HS-27A (cell line): ENCODE measurements at places on chromosomes 1 and 21.

DNA sequence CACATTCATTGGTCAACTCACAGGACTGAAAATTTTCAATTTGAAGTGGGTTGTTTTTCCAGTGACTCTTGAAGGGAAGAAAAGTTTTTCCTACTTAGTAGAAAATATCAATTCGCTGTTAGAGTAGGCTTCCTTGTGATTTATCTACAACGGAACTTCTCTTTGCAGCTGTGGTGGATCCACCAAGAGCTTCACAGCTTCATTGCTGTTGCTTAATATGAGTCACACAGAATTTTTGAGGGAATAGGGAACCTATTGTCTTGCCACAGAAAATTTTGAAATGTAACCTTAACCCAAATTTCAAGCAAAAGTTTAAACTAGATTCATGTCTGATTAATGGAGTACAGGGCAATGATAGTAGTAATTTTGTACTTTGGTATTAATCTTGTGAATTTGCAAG lies 58.4 kb upstream of the IFI44L start:
- no peak for DNase-seq

GRCh38 chr21:16928439-16928838 lies 584.4 kb upstream of the CXADR start:
- DNase-seq, result no peak

- DNase-seq, result peak; percentile 73
Measured at GRCh38 chr1:12549460-12550349, 68.3 kb downstream of the DHRS3 start.

DNA sequence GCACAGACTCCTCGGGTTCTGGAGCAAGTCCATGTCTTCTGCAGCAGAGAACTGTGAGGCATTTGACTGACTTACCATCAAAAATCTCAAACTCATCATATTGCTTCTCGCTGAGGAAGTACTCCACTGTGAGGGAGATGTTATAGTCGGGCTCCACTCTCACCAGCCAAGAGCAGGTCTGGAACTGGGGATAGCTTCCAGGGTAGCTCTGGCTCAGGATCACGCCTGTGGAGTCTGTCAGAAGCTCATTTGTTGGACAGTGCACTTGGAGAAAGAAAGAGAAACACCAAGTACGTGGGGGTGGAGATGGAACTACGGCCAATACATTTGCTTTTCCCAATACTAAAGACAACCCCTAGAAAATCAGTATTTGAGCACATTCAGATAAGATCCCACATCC lies 111.1 kb downstream of the ZSCAN20 start:
- DNase-seq, result no peak

GRCh38 chr21:33914188-33914587 lies 1.4 kb downstream of the ATP5PO start:
- no peak for DNase-seq

DNA sequence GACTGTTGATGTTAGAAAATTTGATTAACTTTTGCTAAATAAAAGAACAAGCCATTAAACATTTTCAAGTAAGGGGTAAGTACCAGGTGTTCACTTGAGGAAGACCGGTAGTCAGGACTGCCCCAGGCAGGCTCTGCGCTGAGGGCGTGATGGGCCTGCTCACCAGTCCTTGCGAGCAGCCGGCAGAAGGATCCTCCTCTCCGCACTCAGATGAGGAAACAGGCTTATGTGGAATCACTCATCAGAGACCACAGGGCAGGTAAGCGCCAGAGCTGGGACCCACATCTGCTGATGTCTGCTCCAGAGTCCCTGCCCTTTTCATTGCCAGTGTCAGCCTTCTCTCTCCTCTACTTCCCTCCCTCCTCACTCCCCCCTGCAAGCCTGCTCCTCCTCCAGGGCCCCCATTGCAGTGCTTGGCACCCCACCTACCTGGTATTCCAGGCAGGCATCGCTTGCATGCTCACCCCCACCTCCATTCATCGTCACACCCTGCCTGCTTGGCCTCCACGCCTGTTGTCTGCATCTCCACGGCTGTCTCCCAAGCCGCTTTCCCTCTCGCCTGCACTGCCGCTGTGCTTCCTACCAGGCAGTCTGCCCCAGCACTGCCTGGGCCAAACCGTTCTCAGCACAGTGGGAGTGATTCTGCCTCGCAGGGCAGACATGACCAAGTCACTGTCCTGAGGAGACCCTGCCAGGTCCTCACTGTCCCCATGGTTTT lies 24.7 kb upstream of the KDM4A start:
- no peak for DNase-seq

- no peak for DNase-seq
Measured at GRCh38 chr1:18974005-18974404, 17.5 kb upstream of the IFFO2 start.

DNA sequence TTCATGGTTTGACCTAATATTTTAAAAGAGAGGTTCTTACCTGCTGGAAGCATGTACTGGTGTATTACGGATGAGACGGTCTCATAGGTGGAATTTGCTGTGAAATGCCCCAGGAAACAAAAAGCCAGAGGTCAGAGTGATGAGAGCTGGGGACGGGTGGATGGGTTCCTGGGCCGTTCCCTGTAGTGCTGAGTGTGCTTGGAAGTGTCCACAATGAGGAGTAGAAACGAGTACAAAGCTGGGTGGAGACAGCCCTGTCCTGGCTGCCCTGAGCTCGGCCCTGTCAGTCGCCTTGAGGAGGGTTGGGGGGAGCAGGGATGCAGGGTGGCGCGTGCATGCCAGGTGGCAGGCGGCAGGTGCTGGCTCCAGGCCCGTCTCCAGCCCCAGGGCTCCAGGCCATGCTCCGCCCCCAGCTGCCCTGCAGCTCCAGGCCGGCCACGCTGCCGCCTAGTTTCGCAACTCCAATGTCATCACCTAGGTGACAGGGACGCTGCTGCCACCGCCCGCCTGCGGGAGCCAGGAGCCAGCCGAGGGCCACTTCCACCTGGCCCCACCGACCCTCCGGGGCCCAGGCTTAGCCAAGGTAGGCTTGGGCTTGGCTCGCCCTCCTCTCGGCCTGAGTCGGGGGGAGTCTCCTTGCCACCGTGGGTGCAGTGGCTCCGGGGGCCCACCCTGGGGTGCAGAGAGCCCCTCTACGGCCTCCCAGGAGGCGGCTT lies 16.4 kb downstream of the TP73 start:
- DNase-seq, result no peak

DNA sequence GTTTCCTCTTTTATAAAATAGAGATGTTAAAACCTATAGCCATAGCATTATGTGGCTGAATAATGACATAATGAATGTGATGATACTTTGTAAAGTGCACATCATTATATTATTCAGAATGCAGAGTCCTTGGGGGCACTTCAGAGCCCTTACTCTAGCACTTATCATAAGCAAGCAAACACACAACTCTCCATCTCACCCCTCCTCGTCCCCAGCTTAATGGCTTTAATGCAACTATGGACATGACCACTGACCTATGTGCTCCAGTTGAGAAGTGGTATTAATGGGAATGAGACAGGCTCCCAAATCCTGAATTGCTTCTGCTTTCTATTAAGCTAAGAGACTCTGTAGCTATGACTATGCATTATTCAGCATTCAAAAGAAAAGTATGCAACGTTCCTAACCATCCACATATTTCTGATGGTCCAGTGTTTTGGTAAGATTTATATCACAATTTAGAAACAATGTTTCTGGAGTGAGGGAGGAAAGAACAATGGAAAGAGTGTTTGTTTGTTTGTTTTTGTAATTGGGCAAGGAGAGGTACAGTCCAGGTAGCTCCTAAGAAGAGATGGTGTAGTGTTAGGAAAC lies 194.0 kb upstream of the PLXNA2 start:
- no peak for DNase-seq

DNA sequence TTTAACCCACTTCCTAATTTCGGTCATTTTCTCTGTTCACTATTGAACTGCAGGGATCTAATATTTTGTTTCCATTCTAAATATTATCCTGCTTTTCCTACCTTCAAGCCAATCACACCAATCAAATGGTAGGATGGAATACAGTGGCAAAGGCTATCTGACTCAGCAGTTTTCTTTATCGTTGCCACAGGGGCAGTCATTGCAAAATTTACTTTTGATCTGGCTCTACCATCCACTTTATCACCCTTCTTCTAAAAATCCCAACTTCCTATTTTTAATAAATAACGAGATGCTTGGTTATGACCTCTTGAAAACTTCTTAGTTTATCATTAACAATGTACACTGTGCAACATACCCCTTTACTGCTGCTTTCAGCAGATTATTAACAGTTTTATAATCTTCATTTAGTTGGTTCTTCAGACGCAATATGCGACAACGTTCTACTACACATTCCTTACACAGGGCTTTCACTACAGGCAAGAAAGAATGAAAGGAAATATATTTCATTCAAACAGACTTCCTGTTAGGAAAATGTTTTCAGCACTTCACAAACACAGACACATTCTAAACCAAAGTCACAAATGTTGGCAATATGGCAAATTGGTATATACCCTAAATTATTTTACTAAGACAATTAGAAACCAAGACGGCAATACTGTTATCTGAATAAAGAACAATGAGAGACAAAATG lies 52.3 kb upstream of the RAP1GAP start:
- DNase-seq, result no peak

- DNase-seq, result no peak
Measured at GRCh38 chr21:31957631-31958030, 84.8 kb downstream of the HUNK start.

DNA sequence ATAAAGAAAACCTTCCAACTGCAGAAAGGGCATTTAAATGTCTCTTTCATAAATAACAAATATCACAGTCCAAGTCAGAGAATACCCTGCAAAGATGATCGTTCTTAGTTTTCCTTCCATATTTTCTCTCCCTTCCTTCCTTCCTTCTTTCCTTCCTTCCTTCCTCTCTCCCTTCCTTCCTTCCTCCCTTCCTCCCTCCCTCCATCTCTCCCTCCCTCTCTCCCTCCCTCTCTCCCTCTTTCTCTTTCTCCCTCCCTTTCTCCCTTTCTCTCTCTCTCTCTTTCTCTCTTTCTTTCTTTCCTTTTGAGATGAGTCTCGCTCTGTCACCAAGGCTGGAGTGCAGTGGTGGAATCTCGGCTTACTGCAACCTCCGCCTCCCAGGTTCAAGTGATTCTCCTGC lies 29.0 kb upstream of the SCAF4 start:
- DNase-seq, result no peak

DNA sequence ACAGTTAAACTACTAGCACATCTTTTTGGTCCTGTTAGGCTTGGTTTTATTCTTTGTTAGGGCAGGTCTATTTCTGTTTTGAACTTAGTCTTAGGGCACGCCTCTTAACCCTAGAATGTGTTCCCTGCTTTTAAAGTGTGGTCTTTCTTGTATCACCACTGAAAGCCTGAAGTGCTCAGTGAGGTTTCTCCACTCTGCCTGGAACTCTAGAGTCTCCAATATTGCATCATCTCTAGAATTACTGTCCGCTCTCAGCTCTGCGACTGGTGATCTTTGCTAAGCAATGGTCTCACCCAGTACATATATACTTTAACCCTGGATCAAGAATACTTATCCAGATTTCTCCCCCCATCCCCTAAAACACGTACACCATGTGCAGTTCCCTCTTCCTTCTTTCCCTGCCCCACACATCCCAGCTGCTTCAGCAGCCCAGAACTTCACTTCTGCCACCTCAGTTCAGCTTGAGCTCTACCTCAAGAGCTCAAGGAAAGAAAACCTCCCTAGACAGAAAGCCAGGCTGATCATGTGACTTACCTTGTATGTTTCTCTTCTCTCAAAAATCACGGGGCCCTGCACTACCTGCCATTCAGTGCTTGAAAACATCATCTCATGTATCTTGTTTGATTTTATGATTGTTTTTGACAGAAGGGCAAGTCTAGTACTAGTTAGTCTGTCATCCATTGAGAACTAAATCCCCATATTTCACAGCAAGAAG lies 59.9 kb downstream of the TENT5C start:
- no peak for DNase-seq

DNA sequence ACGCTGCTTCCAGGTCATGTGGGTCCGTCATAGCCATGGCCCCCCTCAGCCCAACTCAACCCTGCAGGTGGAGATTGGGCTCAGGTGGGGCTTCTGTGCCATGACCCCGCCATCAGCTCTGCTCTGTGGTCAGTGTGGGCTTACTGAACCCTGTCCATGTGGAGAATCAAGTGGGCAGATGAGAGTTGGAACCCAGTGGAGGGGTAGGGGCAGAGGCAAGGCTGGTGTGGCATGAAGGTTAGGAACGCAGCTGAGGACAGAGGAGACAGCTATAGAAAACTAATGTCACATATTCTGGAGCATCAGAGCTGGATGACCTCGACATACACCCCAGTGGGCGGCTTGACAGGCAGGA lies 355.9 kb downstream of the PTPRU start:
- no peak for DNase-seq

DNA sequence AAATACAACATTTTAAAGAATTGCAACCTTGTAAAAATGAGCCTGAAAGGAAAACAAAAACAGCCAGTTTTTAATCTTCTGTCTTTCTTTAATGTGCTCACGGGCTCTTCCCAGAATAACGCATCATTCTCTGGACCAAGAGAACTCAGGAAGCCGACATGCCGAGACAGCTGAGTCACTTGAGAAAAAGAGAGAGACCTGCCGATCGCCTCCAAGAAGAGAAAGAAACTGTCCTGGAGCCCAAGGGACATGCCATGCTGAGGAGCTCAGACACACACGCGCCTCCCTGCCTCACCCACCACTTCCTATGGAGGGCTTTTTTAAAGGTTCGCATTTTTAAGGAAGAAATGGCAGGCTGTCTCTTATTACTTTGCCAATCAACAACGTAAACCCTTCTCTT lies 176.4 kb downstream of the ZNF281 start:
- no peak for DNase-seq

DNA sequence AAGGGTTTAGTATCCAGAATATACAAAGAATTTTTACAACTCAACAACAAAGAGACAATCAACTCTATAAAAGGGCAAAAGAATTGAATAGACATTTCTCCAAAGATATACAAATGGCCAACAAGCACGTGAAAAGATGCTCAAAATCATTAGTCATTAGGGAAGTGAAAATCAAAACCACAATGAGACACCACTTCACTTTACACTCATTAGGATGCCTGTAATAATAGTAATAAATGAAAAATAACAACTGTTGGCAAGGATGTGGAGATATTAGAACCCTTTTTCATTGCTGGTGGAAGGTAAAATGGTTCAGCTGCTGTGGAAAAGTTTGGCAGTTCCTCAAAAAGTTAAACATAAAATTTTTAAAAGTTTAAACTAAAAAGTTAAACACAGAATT lies 7.0 kb upstream of the ABCD3 start:
- DNase-seq, result no peak

- no peak for DNase-seq
Measured at GRCh38 chr1:5381491-5381890, 610.7 kb downstream of the NPHP4 start.

DNA sequence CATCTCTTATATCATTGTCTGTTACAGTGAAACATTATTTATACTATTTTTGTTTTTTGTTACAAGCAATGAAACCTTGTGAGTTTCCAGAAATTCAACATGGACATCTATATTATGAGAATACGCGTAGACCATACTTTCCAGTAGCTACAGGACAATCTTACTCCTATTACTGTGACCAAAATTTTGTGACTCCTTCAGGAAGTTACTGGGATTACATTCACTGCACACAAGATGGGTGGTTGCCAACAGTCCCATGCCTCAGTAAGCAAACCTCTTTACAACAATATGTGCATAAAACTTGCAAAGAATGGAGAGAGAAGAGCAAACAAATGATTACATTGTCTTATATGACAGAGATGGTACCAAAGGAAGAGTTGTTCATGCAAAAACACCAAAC lies 22.4 kb downstream of the CFHR4 start:
- no peak for DNase-seq

GRCh38 chr1:223700388-223700918 lies 11.9 kb upstream of the CAPN2 start:
- DNase-seq, result no peak
